Right renal pelvis (tissue), 4 donors: ENCODE measurements at places on chromosomes 7 and 10. TPM values are rescaled to one million over a fixed set of nuclear protein-coding genes. Genes with fewer than 3 reads are reported as not detected.
A peak's percentile ranks its signal among the peaks of the same experiment; 100 is the strongest.

Gene YAE1
- 34.4 TPM for polyA plus RNA-seq

DNA sequence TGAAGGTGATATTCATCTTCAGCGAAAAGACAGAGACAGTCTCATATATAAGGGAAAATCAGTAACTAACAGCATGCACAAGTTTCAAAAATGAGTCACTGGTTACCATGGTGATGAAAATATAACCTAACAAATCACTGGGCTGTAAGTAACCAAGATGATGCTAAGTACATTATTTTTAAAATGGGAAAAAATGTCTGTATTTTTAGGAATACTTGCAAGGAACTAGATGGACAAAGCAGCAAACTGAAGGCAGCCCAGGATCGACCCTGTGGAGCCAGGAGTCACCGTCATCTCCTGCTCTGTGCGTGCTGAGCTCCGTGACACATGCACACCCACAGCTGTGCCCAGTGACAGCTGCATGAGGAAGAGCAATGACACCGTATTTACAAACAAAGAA lies 137.3 kb downstream of the ELMO1 start:
- no peak for DNase-seq

- DNase-seq: no peak
Measured at GRCh38 chr7:68238204-68238805, 1241.7 kb downstream of the TYW1 start.

Gene LIPK
- not detected for polyA plus RNA-seq

GRCh38 chr10:75023074-75023473 lies 88.4 kb upstream of the SAMD8 start:
- DNase-seq: no peak

- DNase-seq: no peak
Measured at GRCh38 chr7:140982508-140982907, 32.2 kb downstream of the MRPS33 start.

DNA sequence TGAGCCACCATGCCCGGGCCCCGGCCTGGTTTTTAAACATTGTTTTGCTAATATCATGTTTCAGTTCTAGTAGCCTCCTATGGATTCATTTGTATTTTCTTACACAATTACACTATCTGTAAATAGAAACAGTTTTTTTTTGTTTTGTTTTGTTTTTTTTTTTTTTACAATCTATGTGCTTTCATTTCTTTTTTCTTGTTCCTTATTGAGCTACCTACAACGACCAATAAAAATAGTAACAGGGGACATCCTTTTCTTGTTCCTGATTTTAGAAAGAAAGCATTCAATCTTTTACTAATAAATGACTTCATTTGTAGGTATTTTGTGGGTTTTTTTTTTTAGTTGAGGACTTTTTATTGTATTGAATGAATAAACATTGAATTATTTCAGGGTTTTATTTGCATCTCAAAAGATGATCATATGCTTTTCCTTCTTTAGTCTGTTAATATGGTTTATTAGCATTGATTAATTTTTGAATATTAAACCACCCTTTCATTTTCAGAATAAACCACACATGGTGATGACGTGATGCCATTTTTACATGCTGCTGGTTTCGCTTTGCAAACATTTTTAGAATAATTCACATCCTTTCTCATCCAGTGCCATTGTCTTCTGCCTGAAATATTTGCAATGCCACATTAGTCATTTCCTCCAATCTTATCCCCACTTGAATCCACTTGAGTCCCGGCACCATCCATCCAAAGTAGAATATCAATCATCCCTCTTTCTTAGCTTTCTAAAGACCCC lies 18.1 kb upstream of the AKR1E2 start:
- DNase-seq: no peak

Gene SYCE1
- not detected for polyA plus RNA-seq

Gene CCDC7
- 3.9 TPM for polyA plus RNA-seq

- peak; percentile 18 for DNase-seq
Measured at GRCh38 chr7:92246360-92247101, 757 bp downstream of the ANKIB1 start.

Gene NEUROG3
- polyA plus RNA-seq: not detected

Gene AOAH
- 1.9 TPM for polyA plus RNA-seq

Gene SH2D4B
- polyA plus RNA-seq: 0.15 TPM

Gene CYP2C9
- 0.98 TPM for polyA plus RNA-seq

Gene TET1
- 10.6 TPM for polyA plus RNA-seq

DNA sequence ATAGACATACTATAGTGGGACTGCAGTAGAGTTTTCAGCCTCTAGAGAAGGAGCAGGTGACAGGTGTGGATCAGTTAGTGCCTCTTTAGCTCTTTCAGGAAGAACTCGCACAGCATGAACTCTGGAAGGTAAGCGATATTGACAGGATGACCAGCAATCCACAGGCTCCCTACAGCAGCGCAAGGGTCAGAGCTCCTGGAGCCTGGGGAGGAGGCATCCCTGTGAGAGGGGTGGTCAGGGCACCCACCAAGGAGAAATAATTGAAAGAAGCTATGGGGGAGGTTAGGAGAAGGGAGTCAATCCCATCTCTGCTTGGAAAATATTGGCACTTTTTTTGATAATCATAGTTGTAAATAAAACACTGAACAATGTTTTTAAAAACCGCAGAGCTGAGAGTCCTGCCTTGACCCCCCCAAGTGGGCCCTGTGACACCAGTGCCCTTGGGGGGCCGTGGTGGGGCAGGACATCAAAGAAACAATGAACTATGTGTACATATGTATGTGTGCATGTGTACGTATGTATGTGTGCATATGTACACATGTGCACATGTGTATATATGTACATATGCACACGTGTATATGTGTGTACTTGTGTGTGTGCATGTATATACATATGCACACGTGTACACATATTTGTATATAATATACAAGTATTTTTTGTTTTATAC lies 13.8 kb downstream of the AKR1C3 start:
- no peak for DNase-seq

DNA sequence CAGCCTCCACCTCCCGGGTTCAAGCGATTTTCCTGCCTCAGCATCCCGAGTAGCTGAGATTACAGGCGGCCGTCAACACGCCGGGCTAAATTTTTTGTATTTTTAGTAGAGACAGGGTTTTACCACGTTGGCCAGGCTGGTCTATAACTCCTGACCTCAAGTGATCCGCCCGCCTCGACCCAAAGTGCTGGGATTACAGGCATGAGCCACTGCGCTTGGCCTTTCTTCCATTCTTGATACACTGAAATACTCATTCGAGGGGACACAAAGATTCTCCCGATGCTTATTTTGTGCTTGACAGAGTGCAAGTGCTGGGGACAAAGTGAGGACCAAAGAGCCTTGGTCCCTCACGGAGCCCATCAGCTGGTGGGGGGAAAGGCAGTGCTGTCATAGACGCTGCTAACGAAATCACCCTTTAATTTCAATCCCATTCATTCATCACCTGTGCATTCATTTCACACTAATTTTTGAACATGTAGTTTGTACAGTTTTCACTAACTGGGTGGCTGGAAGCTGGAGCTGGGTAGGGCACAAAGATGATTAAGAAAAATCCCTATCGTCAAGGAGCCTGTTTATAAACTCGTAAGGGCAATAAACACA lies 621 bp upstream of the FAM133B start:
- DNase-seq: no peak

DNA sequence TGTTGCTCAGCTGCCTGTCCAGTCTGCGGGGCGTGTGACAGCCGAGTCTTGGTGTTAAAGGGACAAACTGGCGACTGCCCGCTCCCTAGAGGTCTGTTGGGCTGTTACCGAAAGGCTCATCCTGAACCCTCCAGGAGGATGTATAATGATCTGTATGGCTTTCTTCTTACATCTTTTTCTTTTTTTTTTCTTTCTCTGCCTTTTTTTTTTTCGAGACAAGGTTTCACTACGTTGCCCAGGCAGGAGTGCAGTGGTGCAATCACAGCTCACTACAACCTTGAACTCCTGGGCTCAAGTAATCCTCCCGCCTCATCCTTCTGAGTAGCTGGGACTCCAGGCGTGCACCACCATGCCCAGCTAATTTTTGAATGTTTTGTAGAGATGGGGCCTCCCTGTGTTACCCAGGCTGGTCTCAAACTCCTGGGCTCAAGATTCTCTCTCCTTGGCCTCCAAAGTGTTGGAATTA lies 857 bp downstream of the INTS15 start:
- DNase-seq: no peak

Gene PDIA4
- 193 TPM for polyA plus RNA-seq

Gene PSD
- polyA plus RNA-seq: 13.6 TPM

DNA sequence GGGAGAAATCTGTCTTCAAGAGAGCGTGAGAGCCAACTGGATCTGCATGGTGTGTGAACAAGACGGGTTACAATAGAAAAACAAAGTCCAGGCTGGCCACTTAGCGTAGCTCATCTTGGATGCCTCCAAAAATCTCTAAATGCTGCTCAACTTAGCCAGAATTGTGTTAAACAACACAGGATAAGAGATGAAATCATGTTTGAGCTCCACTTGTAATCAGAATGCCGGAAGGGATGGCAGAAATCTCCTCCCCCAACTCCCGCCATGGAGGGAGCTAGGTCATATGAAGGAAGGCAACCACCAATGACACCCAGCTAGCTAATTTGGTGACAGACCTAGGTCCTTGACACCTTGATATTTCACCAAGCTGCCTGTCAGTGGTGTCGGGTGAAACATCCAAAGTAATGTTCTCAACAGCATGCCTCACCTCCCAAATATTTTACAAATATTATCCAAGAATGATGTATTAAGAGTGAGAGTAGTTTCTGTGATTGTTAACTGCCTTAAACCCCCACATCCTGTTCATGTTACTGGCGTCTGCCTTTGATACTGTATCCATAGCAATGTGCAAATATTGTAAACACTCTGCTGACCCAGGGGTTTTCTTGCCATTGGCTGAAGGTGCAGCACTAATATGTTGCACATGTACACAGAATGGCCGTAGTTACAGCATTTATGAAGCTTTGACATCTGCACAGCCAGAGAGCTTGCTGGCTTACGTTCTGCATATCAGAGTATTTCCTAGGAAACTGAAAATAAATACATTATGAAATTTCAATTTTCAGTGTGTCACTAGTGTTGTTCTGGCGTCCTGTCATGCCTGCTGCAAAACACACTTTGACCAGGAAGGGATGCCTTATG lies 25.8 kb downstream of the TMEM254 start:
- DNase-seq: peak; percentile 20

- no peak for DNase-seq
Measured at GRCh38 chr7:497346-497745, 22.3 kb downstream of the PDGFA start.

- no peak for DNase-seq
Measured at GRCh38 chr10:76358743-76359395, 927.4 kb downstream of the LRMDA start.

DNA sequence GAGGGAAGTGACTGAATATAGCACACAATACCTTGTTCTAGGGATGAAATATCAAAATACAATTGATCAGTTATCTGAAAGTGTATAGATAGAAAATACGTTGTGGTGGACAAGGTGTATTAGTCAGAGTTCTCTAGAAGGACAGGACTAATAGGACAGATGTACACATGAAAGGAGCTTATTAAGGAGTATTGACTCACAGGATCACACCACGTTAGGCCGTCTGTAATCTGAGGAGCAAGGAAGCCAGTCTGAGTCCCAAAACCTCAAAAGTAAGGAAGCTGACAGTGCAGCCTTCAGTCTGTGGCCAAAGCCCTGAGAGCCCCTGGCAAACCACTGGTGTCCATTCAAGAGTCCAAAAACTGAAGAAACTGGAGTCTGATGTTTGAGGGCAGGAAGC lies 406.1 kb downstream of the MDFIC start:
- no peak for DNase-seq

GRCh38 chr10:29617880-29618340 lies 16.9 kb downstream of the SVIL start:
- DNase-seq: no peak

DNA sequence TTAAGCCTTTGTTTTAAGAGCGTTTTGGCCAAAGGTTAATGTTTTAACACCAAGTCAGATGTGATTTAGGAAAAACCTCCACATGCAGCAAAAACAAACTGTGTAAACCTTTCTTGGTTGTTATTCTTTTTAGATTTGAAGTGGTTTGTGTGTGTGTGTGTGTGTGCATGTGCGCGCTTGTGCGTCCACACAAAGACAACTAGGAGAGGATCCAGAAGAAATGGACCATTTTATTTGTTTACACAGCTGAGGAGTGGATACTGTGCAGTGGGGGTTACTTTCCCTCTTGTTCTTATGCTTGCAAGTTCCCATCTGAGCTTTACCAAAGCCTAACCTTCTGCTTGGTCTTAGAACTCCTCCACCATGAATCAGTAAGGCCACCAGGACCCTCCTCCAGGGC lies 20.0 kb downstream of the TCF7L2 start:
- DNase-seq: no peak

GRCh38 chr10:51389415-51390321 lies 309.7 kb downstream of the CSTF2T start:
- no peak for DNase-seq

Gene NEUROD6
- not detected for polyA plus RNA-seq

Gene SFMBT2
- polyA plus RNA-seq: 6.6 TPM

GRCh38 chr10:52276986-52277385 lies 37.1 kb upstream of the DKK1 start:
- no peak for DNase-seq

GRCh38 chr7:110253093-110253492 lies 837.8 kb upstream of the LRRN3 start:
- DNase-seq: no peak

DNA sequence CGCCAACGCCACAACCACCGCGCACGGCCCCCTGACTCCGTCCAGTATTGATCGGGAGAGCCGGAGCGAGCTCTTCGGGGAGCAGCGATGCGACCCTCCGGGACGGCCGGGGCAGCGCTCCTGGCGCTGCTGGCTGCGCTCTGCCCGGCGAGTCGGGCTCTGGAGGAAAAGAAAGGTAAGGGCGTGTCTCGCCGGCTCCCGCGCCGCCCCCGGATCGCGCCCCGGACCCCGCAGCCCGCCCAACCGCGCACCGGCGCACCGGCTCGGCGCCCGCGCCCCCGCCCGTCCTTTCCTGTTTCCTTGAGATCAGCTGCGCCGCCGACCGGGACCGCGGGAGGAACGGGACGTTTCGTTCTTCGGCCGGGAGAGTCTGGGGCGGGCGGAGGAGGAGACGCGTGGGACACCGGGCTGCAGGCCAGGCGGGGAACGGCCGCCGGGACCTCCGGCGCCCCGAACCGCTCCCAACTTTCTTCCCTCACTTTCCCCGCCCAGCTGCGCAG lies 424 bp downstream of the EGFR start:
- no peak for DNase-seq

- DNase-seq: no peak
Measured at GRCh38 chr7:23404546-23405239, 65.6 kb downstream of the IGF2BP3 start.

Gene GIMAP1
- 2.5 TPM for polyA plus RNA-seq

- no peak for DNase-seq
Measured at GRCh38 chr10:26423722-26424121, 14.4 kb upstream of the APBB1IP start.
